ENCODE measurements at places on chromosomes 2 and 18. TPM values are rescaled to one million over a fixed set of nuclear protein-coding genes. Genes with fewer than 3 reads are reported as not detected.

DNA sequence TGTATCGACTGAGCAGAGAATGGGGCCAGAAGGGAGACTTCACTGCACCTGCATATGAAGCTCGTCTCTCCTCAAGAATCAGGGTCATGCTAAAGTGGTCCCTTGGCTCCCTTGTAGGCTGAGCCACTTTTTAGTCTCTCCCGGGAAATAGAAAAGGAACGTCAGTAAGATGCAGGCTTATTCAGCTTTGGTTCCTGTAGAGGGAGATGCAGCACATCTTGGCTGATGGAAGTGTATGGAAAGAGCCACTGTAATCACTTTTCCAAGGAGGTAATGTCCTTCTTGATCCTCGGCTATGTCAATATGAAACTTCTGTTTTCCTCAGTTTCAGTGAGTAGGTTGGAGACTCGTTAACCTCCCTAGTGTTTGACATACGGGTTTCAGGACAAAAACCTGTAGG, 235.2 kb downstream of the GCA start:
- no peak for DNase-seq

- no peak for DNase-seq
Measured at GRCh38 chr2:216372761-216373291, 543 bp upstream of the MARCHF4 start.

The OTX1 gene
- polyA plus RNA-seq, result not detected

The CYRIA gene
- 6.3 TPM for polyA plus RNA-seq

GRCh38 chr2:232535761-232536530, 3.5 kb upstream of the CHRNG start:
- no peak for DNase-seq

The LRATD1 gene
- not detected for polyA plus RNA-seq

- DNase-seq, result no peak
Measured at GRCh38 chr2:209976698-209977385, 25.6 kb upstream of the RPE start.

- DNase-seq, result no peak
Measured at GRCh38 chr2:1546023-1546591, 132.8 kb downstream of the TPO start.

The VWC2L gene
- not detected for polyA plus RNA-seq

DNA sequence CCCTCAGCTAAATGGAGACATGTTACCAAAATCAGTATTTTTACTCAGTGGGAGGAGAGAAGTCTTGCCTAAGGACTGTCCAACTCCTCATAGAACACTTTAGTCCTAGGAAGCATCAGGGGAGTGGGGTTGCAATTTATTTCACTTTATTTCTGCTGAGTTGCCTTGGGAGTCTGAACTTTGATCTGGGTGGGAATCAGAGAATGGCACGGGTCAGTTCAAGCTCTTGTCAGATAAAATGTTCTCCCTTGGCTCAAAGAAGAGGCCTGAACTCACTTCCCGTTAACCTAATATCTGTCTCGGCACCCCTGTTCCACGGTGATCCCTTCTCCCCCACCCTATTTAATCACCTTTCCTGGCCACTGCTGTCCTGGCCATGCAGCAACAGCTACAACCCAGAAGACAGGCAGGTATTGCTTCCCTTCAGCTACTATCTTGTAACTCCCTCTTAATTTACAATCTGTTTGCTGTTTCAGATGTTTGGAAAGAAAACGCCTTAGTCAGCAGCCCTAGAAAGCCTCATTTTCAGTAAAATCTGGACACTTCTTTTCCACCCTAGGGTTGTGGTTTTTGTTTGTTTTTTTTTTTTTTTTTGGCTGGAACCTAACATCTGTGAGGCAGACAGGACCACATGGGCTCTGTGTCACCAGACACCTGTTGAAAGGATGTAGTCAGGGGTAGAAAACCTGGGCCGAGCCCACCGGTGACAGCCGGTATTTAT, 52.5 kb downstream of the SERTAD2 start:
- DNase-seq, result no peak

- DNase-seq, result no peak
Measured at GRCh38 chr2:70886541-70886987, 49.1 kb upstream of the ATP6V1B1 start.

The POTEI gene
- polyA plus RNA-seq, result not detected

- no peak for DNase-seq
Measured at GRCh38 chr2:142037744-142038143, 93.1 kb downstream of the LRP1B start.

DNA sequence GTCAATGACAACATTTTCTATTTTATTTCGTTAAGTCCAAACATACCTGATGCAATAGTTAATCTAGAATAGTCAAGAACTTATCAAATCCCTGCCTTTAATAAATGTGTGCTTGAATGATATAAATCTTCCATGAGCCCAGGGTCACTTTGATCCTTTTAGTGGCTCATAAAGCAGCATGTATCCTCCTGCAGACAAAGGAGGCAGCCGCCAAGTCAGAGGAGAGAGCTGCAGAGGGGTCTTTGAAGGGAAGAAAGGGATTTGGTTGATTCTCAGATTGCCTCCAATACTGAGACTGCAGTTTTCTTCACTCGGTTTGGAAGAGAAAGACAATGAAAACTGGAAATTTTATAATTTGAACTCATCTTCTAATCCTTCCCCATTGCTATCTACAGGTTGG, 378.4 kb upstream of the PIK3C3 start:
- no peak for DNase-seq

DNA sequence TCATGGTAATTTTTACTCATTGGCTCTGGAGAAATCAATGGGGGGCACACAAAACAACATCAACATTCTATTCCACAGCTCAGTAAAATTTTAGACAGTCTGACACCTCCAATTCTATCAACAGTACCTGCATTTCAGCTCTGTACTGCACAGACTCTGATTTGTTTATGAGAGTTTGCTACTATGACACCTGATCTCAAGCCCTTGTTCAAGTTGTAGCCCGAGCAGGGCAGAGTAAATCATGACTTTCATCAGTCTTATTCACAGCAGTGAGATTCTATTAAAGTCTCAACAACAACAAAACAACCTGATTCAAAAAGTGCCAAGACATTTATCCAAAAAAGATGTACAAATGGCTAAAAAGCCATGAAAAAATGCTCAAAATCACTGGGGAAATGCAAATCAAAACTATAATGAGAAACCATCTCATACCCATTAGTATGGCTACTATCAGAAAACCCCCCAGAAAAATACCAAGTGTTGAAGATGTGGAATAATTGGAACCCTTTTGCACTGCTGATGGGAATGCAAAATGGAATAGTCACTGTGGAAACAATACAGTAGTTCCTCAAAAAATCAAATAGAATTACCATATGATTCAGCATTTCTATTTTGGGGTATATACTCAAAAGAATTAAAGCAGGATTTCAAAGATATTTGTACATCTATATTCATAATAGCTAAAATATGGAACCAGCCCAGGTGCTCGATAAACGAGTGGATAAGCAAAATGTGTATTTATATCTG, 71.7 kb upstream of the RBMS1 start:
- no peak for DNase-seq

The KIDINS220 gene
- 25.6 TPM for polyA plus RNA-seq

The RNF152 gene
- polyA plus RNA-seq, result not detected

GRCh38 chr18:37270666-37271052, 294.9 kb downstream of the CELF4 start:
- DNase-seq, result no peak

- DNase-seq, result no peak
Measured at GRCh38 chr2:73852020-73852419, 23.3 kb downstream of the STAMBP start.

DNA sequence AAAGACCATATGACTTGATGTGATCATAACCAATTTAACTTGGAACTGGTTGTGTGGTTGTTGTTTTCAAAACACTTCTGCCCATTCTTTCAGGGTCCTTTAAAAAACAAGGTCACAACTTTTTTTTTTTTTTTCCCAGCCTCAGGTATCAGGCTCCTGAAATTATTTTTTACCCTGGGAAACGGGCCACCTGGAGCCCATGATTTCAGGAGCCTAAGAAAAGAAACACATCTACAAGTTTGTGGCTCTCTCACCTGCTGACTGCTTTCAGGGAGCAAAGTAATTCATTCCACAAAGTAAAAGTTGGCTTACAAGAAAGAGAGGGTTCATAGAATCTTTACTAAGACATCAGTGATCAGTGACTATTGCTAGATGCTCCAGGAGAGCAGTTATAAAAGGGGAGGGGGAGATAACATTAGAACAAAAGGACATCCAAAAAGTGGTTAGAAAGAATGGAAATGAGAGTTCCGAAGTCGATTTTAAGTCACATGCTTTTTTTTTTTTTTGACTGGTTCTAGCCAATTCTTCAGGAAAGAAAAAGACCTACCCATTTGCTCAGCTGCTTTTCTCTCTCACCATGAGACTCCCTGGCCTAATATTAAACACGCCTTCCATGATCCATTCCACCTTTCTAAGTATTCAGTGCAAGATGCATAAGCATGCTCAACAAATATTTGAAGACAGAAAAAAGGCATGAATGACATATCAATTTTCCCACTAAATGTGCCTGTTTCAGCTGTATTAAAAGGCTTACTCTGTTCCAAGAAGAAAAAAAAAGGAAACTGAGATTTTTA, 267.3 kb downstream of the LRATD1 start:
- no peak for DNase-seq

GRCh38 chr2:232886176-232886575, 16.1 kb downstream of the SNORC start:
- DNase-seq, result no peak

GRCh38 chr18:9139400-9140039, 2.9 kb downstream of the ANKRD12 start:
- DNase-seq, result no peak

- DNase-seq, result no peak
Measured at GRCh38 chr2:215290980-215291599, 20.8 kb upstream of the ATIC start.

- no peak for DNase-seq
Measured at GRCh38 chr18:35525795-35526494, 28.2 kb upstream of the INO80C start.

The HOXD1 gene
- not detected for polyA plus RNA-seq

- DNase-seq, result no peak
Measured at GRCh38 chr2:1658394-1659151, 85.7 kb downstream of the PXDN start.

GRCh38 chr18:71287268-71287667, 998.4 kb downstream of the SOCS6 start:
- no peak for DNase-seq

DNA sequence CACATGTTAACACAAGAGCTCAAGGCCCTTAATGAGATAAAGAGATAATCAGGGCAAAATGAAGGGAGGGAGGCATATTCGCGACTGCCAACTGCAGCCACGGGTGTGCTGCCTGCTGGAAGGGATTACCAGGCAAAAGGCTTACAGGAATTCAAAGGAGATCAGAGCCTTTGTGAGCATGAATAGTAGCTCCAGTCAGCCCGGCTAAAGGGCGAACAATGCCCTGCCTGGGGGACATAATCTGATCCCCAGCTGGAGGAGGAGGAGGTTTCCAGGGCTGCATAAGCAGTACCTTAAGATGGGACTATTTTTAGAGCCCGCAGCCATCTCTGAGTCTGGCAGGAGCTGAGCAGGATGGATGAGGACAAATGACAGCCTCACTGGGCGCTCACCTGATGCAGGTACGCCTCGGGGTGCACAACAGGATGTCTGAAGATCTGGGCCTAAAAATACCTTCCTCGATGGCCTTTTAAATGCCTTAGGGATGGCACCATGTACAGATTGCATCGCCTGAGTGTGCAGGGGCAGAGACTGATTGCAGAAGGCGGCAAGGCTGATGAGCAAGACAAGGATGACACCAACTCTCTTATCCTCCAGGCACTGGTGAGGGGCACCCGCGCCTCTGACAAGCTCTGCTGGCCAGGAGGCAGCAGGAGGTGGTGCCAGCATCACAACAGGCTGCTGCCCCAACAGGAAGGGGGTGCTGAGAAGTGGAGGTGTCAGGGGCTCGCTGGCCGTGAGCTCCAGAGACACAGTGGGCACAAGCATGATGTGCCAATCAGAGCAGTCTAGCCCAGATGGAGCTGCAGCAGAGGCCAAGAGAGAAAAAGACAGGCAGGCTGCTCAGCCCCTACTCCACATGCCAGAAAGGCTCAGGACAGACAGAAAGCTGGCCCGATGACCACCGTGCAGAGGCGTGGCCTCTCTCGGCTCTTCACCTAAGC, 111.4 kb downstream of the EIPR1 start:
- DNase-seq, result no peak

The CHPF gene
- polyA plus RNA-seq, result 8.7 TPM

The GATA6 gene
- 0.32 TPM for polyA plus RNA-seq

The DSC1 gene
- 2.1 TPM for polyA plus RNA-seq

DNA sequence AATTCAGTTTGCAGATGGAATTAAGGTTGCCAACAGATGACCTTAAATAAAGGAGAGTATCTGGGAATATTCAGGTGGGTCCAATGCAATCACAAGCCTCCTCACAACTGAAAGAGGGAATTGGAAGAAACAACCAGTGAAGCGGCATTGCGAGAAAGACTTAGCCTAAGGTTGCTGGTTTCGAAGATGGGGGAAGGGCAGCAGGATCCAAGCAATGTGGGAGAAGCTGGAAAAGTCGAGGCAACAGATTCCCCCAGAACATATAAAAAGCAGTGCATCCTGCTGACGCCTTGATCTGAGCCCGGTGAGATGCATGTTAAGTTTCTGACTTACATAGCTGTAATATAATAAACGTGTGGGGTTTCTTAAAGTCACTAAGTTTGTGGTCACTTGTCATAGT, 162.5 kb downstream of the NDUFA10 start:
- no peak for DNase-seq

The ARHGAP28 gene
- not detected for polyA plus RNA-seq

GRCh38 chr18:43965691-43966090, 688.4 kb upstream of the SYT4 start:
- no peak for DNase-seq

- no peak for DNase-seq
Measured at GRCh38 chr2:27954221-27954673, 63.7 kb downstream of the BABAM2 start.

GRCh38 chr18:506264-506663, 5.8 kb upstream of the COLEC12 start:
- no peak for DNase-seq
